Right cardiac atrium (tissue), 5 donors: ENCODE measurements at places on chromosomes 5 and 9. TPM values are rescaled to one million over a fixed set of nuclear protein-coding genes. Genes with fewer than 3 reads are reported as not detected.
A peak's percentile ranks its signal among the peaks of the same experiment; 100 is the strongest.

- no peak for DNase-seq
These were observed 45.3 kb downstream of the INSL6 start for GRCh38 chr9:5140151-5140550.

DNA sequence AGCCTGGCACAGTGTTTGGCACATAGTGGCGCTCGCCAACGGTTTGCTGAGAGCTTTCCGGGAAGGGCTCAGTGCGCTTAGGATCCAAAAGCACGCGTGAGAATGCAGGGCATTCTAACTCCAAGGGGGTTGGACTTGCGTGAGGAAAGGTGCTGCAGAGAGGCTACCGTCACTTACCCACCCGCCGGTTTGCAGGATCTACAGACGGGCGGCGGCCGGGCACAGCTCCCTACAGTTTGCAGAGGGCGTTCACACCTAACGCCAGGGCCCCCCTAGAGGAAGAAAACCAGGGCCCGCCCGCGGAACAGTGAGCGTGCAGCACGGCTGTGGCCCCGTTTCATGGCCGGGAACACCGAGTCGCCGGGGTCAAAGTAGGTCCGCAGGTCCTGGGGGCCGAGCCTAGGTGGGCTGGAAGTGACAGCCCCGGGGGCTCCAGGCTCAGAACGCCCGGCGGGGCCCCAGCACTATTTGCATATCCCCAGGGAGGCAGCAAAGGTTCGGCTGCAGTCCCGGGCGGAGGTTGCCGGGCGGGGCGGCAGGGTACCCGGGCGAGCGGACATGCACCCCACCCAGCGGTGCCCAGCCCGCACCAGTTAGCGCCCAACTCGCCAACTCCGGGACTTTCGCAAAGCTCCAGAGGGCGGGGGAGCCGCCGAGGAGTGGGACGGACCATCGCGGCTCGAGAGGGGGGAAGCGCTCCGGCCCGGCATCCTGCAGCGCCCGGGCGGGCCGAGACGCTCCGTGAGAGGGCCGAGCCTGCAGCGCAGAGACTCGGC lies 526 bp upstream of the GALNT10 start:
- DNase-seq = peak; percentile 94

GRCh38 chr5:7930011-7930410 lies 61.1 kb downstream of the MTRR start:
- DNase-seq = no peak

DNA sequence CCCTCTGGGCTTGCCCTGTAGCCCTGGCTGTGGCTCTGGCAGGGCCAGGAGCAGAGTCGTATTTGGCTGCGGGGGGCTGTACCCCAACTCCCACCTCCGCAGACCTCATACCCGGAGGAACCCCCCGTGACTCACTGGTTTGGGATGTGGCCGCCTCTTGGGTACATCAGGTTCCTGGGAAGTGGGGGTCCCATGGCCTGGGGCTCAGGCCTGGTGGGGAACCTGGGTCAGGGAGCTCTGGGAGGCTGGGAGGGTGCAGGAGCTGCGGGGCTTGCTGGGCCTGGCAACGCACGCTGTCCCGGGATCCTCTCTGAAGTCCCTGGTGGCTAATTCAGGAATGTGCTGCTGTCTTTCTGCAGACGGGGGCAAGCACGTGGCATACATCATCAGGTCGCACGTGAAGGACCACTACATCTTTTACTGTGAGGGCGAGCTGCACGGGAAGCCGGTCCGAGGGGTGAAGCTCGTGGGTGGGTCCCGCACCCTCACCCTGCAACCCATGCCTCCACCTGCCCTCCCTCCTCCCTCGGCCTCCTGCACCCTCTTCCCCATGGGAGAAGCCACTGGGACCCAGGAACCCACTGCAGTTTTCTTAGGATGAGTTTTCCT lies 2.4 kb downstream of the LCN1 start:
- DNase-seq = no peak

DNA sequence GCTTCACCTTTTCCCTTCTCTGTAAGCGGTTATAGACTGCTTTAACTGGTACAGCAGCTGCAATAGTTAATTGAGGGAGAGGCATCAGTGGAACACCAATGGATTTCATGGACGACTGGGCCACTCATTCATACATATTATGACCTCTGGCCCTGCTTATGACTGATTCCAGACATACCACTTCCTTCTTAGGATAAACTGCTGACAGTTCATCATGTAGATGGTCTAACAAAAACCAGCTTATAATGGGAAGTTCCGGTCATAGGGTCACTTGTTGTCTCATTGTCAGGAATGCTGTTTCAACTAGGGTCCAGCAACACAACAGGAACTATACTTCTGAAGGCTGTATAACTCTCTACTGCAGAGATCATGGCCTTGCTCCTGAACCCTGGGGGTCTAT lies 265.2 kb upstream of the RASA1 start:
- DNase-seq = no peak

- no peak for DNase-seq
These were observed 24.7 kb upstream of the SPATA31E1 start for GRCh38 chr9:87857948-87858335.

SLC1A3 gene
- total RNA-seq = 44.5 TPM
